ENCODE measurements at places on chromosomes 12 and 14.

GRCh38 chr12:114045349-114045748 lies 79.2 kb upstream of the RBM19 start:
- no peak for DNase-seq

DNA sequence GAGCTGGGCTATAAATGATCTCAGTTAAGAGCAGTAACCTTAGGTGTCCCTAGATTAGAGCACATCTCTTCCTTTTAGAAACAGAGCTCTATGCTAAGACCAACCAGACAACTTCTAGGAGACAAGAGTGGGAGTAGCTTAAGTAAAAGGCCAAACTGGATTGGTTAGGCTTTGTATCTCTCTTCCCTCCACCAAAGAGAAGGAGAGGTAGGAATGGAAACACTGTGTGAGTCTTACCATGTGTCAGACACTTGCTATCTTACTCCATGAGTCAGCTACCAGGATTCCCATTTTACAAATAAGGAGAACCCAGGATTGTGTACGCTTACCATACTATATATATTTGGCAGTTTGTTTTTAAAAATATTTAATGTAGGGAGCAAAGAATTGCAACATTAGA lies 122.9 kb downstream of the PAX9 start:
- DNase-seq = no peak

GRCh38 chr12:53586745-53587144 lies 39.4 kb downstream of the ATF7 start:
- no peak for DNase-seq

DNA sequence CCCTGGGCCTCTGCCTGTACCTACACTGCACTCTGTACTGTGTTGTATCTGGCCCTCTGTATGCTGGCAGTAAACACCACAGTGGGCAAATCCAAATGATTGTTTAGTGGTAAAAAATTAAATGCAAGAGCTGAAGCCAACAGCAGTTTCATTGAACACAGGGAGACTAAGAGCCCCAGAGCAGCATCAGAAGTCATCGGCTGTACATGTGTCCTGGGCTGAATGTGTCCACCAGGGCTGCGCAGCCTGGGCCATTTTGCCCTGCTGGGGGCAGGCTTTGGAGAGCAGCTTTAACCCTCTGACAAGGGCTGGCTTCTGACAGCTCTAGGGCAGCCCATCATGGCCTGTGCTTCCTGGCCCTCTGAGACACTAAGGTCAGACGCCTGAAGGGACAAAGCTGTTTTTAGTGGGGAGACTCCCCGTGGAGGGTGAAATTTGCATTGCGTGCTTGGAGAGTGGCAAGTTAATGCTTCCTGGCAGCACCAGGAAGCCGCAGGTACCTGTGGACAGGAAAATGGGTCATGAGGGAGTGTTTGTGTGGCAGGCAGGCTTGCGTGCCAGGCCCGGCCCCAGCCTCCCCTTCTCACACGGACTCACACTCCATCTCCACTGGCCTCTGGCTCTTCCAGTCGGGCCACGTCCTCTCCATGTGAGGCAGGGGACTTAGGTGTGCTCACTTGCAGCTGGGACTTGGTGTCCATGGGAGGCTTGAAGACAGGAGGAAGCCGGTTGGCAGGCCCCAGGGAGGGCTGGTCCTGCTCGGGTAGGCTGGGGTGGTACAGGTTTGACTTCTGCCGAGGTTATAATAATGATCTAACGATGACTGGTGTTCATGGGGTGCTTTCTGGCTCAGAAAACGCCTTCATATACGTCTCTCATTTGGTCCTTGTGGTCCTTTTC lies 150.1 kb downstream of the TSPAN9 start:
- no peak for DNase-seq

GRCh38 chr14:72680853-72681640 lies 212.9 kb downstream of the DPF3 start:
- DNase-seq = no peak

DNA sequence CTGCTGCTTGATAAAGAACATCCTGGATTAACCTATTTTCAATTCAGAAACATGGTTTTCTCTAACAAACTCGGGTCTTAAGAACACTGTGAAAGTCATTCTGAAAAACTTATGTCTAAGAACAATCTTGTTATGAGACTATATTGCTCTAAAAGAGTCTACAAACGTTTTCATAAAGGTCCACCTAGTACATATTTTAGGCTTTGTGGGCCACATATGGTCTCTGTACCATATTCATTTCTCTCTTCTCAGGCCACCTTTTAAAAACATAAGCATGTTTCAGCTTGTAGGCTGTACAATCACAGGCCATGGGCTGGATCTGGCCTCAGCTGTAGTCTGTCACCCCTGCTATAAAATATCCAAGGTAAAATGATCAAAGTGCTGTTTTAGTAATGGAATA lies 39.9 kb downstream of the PPP4R3A start:
- DNase-seq = no peak

DNA sequence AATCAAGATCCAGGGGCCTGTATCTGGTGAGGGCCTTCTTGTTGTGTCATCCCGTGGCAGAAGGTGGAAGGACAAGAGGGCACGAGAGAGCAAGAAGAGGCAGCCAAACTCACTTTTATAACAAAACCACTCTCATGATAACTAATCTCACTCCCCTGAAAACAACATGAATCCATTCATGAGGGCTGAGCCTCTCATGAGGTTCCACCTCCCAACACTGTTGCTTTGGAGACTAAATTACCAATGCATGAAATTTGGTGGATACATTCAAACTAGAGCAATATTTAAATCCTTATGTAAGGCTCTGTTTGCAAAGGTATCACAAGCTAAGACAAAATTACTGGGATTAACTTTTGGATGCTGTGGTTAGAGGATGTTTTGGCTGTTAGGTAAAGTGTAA lies 470.1 kb upstream of the NOVA1 start:
- no peak for DNase-seq

GRCh38 chr12:49920915-49921286 lies 17.2 kb upstream of the FAIM2 start:
- DNase-seq = no peak

DNA sequence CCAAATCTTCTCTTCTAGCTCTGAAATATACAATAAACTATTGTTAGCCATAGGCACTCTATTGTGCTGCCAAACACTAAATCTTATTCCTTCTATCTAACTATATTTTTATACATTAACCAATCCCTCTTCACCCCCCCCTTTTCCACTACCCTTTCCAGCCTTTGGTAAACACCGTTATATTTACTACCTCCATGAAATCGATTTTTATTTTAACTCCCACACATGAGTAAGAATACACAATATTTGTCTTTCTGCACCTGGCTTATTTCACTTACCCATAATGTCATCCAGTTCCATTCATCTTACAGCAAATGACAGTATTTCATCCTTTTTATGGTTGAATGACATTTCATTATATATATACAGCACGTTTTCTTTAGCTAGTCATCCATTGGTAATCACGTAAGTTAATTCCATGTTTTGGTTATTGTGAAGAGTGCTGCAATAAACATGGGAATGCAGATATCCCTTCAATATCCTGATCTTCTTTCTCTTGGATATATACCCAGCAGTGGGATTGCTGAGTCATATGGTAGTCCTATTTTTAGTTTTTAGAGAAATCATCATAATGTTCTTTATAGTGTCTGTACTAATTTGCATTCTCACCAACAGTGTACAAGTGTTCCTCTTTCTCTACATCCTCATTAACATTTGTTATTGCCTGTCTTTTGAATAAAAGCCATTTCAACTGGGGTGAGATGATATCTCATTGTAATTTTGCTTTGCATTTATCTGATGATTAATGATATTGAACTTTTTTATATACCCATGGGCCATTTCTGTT lies 34.2 kb upstream of the PLBD1 start:
- no peak for DNase-seq

DNA sequence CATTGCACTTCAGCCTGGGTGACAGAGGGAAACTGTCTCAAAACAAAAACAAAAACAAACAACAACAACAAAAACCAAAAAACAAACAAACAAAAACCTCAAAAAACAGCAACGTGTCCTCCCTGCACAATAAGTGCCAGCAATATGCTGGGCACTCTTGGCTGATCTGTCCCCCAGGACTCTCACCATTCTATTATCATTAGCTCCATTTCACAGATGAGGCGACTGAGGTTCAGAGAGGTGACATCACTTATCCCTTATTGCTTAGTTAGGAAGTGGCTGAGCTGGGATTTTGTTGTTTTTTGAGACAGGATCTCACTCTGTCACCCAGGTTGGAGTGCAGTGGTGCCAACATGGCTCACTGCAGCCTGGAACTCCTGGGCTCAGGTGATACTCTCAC lies 33.0 kb upstream of the CCDC63 start:
- DNase-seq = no peak

DNA sequence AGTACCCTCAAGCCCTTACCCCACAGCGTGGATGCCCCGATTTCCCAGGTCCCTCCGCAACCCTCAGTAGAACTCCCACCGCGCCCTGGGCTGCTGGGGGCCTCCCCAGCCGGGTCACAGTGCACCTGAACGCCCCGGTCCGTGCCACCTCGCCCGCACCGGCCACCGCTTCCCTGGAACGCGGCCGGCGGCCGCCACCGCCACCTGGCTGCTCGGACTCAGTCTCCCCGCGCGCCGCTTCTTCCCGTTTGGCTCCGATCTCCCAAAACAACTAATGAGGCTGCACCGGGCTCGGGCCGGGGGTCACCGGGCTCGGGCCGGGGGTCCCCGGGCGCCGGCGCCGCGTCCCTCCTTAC lies 1.0 kb downstream of the ITPK1 start:
- DNase-seq = no peak

DNA sequence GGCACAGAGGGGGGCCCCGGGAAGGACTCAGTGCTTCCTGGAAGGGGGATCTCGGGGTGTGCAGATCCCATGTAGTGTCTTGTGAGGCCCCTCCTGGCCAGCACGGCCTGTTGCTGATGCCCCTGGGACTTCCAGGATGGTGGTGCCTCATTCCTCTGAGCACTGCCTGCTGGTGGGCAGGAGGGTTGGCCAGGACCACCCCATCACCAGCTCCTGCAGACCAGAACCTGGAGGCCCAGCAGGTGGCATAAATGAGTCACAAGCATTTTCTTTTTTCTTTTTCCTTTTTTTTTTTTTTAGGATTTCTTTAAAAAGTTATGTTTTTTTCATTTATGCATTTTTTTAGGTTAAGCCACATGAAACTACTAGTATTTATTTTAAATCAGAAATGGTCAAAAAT lies 8.0 kb downstream of the MMP17 start:
- DNase-seq = no peak

DNA sequence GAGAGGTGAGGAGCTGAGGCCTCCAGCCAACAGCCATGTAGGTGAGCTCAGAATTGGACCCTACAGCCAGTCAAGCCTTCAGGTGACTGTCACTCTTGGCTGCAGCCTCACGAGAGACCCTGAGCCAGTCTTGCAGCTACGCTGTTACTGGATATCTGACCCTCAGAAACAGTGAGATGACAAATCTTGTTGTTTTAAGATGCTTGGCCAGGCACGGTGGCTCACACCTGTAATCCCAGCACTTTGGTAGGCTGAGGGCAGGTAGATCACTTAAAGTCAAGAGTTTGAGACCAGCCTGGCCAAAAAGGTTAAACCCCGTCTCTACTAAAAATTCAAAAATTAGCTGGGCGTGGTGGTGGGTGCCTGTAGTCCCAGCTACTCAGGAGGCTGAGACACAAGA lies 6.2 kb downstream of the PLEK2 start:
- no peak for DNase-seq

GRCh38 chr12:4133636-4134447 lies 139.7 kb upstream of the CCND2 start:
- DNase-seq = no peak

GRCh38 chr12:126219654-126220279 lies 1154.5 kb downstream of the AACS start:
- no peak for DNase-seq

GRCh38 chr12:85468356-85469157 lies 188.5 kb downstream of the ALX1 start:
- peak; percentile 68 for DNase-seq

GRCh38 chr14:61218767-61219166 lies 62.4 kb downstream of the TMEM30B start:
- DNase-seq = no peak

DNA sequence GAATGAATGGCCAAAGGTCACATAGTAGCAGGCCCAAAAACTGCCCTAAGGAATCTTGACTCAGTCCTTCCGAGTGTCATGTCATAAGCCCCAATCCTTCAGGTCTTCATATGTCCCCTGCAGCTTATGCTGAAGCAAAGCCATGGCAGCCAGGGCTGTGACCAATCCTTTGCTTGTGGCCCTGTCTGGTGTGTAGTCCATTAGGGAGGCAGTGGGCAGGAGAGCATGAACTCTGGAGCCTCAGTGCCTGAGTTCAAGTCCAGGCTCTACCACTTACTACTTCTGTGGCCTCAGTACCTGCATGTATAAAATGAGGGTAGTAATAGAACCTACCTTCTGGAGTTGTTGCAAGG lies 20.3 kb downstream of the PLEKHG3 start:
- no peak for DNase-seq

DNA sequence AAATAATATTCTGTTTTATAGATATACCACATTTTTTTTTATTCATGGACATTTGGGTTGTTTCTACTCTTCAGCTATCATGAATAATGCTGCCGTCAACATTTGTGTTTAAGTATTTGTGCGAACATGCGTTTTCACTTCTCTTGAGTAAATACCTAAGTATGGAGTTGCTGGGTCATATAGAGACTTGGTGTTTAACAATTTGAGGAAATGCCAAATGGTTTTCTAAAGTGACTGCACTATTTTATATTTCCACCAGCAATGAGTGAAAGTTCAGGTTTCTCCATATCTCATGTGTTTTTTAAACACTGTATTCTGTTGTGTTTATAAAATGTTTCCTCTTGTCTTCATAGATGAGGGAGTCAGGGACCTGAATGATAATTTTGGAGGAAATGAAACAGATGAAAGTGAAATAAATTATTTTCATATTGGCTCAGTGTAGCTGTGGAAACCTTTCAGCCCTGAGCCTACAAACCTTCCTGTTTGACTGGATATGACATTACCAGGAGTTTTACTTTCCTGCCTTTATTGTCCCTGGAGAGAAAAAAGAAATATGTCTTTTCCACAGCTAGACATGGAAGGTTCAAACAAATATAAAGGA lies 26.3 kb downstream of the DAAM1 start:
- DNase-seq = no peak

Measured in PC-9 (cell line).